ENCODE measurements at places on chromosomes 3 and 15. TPM values are rescaled to one million over a fixed set of nuclear protein-coding genes. Genes with fewer than 3 reads are reported as not detected.

The MYL3 gene
- not detected for total RNA-seq

The PLXNB1 gene
- 9.6 TPM for total RNA-seq

The SYNM gene
- 0.26 TPM for total RNA-seq

The SIDT1 gene
- total RNA-seq, result 34.5 TPM

The SLC22A13 gene
- 1.8 TPM for total RNA-seq

The CEP63 gene
- total RNA-seq, result 24.1 TPM

The LAMB2 gene
- not detected for total RNA-seq

The CGNL1 gene
- not detected for total RNA-seq

The OR5K2 gene
- total RNA-seq, result not detected

The LMAN1L gene
- 4.9 TPM for total RNA-seq

The ANXA2 gene
- 137 TPM for total RNA-seq

The ADAMTS7 gene
- 0.20 TPM for total RNA-seq

The KCNAB1 gene
- total RNA-seq, result not detected

The USF3 gene
- 19.4 TPM for total RNA-seq

The OIP5 gene
- total RNA-seq, result 15.1 TPM

The IL5RA gene
- not detected for total RNA-seq

The TGM4 gene
- total RNA-seq, result not detected

The TEX55 gene
- total RNA-seq, result not detected

The CLDN11 gene
- total RNA-seq, result 0.53 TPM

The P2RY1 gene
- 1.2 TPM for total RNA-seq

The SERPINI2 gene
- total RNA-seq, result not detected

The RTP1 gene
- total RNA-seq, result not detected

The LYZL4 gene
- not detected for total RNA-seq

The HRH1 gene
- not detected for total RNA-seq

The SI gene
- not detected for total RNA-seq

The DNAJA4 gene
- 35.2 TPM for total RNA-seq

The MCTP2 gene
- 262 TPM for total RNA-seq

The ZNF662 gene
- total RNA-seq, result 0.42 TPM

The CCDC33 gene
- total RNA-seq, result not detected

The CLRN1 gene
- total RNA-seq, result not detected

The BLOC1S6 gene
- total RNA-seq, result 45.6 TPM

The BCHE gene
- total RNA-seq, result not detected

The KCNH8 gene
- total RNA-seq, result not detected

The TF gene
- total RNA-seq, result 0.98 TPM

The HOMER2 gene
- 4.5 TPM for total RNA-seq

The HYAL1 gene
- total RNA-seq, result 0.26 TPM

The OR4F6 gene
- not detected for total RNA-seq

The SGO1 gene
- total RNA-seq, result 21.6 TPM

The GABPB1 gene
- 43.2 TPM for total RNA-seq

The C3orf20 gene
- total RNA-seq, result 0.93 TPM

The XCR1 gene
- total RNA-seq, result not detected

The C3orf49 gene
- total RNA-seq, result not detected

The PRTG gene
- total RNA-seq, result not detected

The POLR2H gene
- 111 TPM for total RNA-seq

The ISLR2 gene
- not detected for total RNA-seq

The LTF gene
- not detected for total RNA-seq

The NEK10 gene
- total RNA-seq, result 4.0 TPM

The SLC12A8 gene
- total RNA-seq, result 2.7 TPM
